Kidney (tissue), 22 donors: ENCODE measurements at places on chromosomes 11 and 22.

DNA sequence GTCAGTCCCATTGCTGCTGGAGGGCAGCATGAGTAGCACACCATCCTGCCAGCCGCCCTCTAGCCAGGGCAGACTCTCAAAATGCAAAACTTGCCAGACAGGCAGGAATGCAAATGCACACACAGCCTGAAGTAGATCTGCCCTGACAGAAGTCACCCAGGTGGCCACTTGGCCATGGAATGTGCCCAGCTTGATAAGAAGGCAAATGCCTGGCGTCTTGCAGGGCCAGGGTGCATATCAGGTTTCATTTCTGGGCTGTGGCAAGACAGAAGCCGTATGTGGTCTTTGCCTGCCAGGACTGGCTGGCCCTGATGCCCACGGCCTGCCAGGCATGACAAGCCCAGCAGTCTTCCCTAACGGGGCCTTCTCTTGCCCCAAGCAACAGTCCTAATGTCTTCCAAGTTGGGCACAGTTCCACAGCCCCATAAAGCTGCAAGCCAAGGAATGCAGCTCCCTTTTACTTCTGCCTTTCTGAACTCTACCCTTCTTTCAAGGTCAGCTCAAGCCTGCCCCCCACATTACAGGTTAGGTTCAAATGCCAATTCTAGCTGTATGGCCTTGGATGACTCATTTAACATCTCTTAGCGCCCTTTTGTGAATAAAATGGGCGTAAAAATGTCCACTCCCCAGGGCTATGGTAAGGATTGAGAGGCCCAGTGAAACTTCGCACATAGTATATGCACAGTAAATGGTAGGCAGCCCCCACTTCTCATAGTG, 29.7 kb downstream of the POU2AF3 start:
- H3K4me3 ChIP-seq = no peak overlapping the region
- H3K4me1 ChIP-seq = peaks cover 6% of the 10 kb centered on the region
- DNase-seq = no peak
- H3K27me3 ChIP-seq = no peaks in the 10 kb centered on the region

DNA sequence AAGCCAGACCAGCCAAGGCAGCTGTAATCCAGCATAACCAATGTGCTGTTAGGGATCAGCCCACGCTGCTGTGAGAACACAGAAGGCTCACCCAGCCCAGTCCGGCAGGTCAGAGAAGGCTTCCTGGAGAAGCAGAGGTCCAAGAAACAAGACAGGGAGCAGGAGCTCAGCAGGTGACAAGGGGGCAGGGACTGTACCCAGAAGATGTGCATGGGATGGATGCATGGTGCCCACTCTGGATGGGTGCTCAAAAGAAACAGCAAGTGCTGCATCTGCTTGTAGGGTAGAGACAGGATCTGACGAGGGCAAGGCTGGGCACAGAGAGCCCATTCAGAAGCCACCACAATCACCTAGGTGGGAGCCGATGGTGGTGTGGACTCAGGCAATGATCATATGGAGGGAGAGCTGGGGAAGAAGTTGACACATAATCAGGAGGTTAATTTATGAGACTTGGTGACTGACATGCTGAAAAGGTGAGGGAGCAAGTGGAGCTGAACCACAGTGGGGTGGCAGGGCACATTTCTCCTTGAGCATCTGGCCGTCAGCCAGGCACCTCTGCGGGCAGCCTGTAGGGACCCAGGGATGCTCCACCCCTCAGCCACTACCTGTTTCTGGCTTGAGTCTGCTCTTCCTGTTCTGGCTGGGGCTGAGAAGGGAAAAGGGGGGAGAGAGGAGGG, 102.3 kb upstream of the DRD2 start:
- no peaks in the 10 kb centered on the region for H3K27me3 ChIP-seq
- DNase-seq = no peak
- no peak overlapping the region for H3K4me3 ChIP-seq
- H3K36me3 ChIP-seq = no peaks in the 10 kb centered on the region

- DNase-seq = no peak
- H3K27ac ChIP-seq = peak overlapping the region; percentile 59
- H3K4me1 ChIP-seq = no peaks in the 10 kb centered on the region
- H3K4me3 ChIP-seq = no peak overlapping the region
Observed at GRCh38 chr22:46062971-46063631, 86.1 kb upstream of the WNT7B start.

DNA sequence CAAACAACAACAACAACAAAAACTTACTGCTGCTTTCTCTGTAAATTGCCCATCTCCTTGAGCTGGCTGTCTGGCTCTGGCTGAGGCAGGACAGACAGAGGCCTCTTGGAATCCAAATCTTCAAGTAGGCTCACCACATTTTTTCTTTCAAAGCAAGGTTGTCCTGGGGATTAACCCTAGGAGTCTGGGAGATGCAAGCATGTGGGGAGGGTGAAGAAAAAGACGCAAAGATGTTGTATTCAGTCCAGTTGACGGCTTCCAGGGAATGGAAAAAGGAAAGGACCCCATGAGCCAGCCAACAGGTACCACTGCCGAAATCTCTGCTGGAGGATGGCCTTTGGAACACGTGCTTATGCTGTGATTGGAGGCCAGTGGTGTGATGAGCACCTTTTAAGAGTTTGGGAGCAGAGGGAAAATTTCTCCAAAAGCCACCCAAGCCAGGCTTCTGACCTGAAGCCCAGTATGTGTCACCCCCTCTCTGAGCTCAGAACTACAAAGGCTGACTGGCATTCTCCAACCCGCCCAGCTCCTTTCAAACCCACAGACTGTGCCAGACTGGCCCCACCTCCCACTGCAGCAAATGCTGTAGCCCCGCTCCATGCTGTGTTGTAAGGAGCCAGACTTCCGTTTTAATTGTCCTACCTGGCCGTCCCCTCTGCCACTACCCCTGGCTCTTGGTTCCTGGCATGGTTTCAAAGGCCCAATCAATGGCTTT, 10.8 kb downstream of the BLID start:
- no peaks in the 10 kb centered on the region for H3K36me3 ChIP-seq
- no peaks in the 10 kb centered on the region for H3K27me3 ChIP-seq
- no peaks in the 10 kb centered on the region for H3K4me1 ChIP-seq
- DNase-seq = no peak

GRCh38 chr11:16784666-16785065, 46.2 kb downstream of the C11orf58 start:
- no peak for DNase-seq
- no peak overlapping the region for H3K4me3 ChIP-seq
- H3K36me3 ChIP-seq = peaks cover 33% of the 10 kb centered on the region
- no peaks in the 10 kb centered on the region for H3K4me1 ChIP-seq

DNA sequence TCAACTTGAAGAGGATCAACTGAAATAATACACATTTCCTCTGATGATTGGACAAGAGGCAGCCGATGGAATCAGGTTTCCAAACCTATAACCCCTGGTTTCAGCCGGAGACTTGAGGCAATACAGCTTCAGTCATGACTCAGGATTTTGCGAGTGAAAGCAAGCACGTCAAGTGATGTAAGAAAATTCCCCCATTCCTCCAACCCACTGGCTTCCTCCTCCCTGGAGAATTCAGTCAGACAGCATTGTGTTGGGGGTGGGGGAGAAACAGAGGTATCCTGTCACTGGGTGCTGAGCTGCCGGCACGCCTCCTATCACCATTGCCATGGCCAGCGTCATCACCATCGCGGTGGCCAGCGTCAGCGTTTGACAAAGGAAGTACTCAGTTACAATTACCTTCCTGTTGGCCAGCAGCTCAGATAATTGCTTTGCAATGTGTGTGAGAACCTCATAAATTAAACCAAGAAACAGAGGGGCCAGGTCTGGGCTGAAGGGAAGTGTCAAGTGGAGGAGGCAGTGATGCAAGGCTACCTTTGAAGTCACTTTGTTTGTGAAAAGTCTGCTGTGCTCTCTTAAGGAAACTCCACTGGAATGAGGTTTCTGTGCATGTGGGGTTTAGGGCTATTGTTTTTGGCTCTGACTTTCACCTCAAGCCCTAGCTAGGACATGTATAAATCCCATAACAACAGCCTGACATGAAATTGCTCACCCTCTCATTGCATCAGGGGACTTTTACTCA, 50.2 kb downstream of the LIF start:
- DNase-seq = peak; percentile 90
- no peaks in the 10 kb centered on the region for H3K36me3 ChIP-seq
- peaks cover 10% of the 10 kb centered on the region for H3K4me1 ChIP-seq
- peak overlapping the region; percentile 37 for H3K4me3 ChIP-seq

DNA sequence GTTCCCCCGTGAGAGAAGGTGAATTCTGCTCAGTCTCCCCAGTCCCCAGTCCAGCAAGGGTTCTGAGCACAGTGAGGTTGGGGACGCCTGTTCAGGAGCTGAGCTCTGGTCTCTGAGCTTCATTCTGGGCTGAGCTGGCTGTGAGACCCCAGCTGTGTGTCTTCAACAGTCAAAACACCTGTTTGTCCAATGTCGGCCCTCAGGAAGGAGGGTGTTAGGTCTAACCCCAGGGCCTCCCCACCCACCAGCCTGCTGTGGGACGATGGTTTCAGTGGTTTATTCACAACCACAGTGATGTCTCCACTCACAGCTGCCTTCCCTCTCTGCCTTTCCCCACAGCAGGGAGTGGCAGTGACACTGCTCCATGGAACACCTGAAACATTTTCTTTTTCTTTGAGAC, 1282.9 kb downstream of the TBC1D22A start:
- no peak for DNase-seq
- no peak overlapping the region for H3K4me3 ChIP-seq
- H3K36me3 ChIP-seq = no peaks in the 10 kb centered on the region
- H3K27ac ChIP-seq = no peak overlapping the region

DNA sequence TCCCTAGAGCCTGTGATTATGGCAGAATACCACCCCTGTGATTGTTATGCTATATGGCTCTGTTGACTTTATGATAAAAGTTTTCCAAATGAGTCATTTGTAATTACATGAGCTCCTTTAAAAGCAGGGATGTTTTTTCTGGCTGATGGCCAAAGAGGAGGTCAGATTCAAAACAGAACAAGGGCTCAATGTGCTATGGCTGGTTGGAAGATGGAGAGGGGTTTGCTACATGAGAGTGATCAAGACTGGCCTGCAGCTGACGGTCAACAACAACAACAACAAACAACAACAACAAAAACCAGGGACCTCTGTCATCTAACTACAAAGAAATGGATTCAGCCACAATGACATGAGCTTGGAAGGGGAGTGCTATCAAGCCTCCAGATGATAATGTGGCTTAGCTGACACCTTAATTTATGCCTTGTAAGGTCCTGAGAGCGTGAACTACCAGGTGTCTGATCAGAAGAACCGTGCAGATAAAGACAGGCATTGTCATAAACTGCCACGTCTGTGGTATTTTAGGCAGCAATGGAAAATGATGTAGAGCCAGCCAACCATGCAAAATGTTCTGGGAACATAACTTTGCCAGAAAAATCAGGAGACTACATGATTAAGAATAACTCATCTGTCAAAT, 47.2 kb downstream of the PIWIL3 start:
- H3K4me3 ChIP-seq = no peak overlapping the region
- DNase-seq = no peak
- no peaks in the 10 kb centered on the region for H3K36me3 ChIP-seq
- no peaks in the 10 kb centered on the region for H3K27me3 ChIP-seq
- peaks cover 13% of the 10 kb centered on the region for H3K4me1 ChIP-seq
- no peak overlapping the region for H3K27ac ChIP-seq

DNA sequence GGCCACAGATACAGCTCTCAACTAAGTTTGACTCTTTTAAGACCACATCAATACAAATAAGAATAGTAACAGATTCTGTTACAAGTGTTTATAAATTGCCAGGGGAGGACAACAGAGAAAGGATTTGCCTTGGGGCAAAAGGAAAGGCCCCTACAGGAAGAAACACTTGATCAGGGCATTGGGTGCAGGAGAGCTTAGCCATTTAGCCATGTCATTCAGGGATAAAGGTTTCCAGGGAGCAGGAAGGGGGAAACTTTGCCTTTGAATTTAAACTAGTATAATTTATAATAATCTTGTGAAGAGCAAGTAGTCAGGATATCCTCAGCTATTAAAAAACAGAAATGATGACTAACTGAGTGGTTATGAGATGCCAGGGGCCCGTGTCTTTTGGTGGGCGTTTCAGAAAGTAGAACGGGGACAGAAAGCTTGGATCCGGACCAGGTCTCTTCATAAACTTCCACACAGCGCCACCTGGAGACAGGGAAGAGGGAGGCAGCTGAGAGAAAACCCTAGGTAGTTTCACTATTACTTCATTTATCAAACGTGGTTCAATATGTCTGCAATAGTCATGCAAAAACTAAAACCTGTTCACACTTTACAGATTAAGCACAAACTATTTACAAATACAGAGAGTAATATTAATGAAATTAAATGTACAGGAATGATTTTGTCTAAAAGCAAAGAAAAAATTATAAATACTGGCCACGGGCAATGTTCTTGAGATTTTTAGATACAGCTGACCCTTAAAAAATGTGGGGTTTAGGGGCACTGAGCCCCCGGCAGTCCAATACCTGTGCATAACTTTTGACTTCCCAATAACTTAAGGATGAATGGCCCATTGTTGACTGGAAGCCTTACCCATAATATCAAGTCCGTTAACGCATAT, 11.0 kb upstream of the SLC5A4 start:
- H3K4me3 ChIP-seq = no peak overlapping the region
- no peaks in the 10 kb centered on the region for H3K27me3 ChIP-seq
- H3K27ac ChIP-seq = no peak overlapping the region
- no peaks in the 10 kb centered on the region for H3K36me3 ChIP-seq
- DNase-seq = no peak

DNA sequence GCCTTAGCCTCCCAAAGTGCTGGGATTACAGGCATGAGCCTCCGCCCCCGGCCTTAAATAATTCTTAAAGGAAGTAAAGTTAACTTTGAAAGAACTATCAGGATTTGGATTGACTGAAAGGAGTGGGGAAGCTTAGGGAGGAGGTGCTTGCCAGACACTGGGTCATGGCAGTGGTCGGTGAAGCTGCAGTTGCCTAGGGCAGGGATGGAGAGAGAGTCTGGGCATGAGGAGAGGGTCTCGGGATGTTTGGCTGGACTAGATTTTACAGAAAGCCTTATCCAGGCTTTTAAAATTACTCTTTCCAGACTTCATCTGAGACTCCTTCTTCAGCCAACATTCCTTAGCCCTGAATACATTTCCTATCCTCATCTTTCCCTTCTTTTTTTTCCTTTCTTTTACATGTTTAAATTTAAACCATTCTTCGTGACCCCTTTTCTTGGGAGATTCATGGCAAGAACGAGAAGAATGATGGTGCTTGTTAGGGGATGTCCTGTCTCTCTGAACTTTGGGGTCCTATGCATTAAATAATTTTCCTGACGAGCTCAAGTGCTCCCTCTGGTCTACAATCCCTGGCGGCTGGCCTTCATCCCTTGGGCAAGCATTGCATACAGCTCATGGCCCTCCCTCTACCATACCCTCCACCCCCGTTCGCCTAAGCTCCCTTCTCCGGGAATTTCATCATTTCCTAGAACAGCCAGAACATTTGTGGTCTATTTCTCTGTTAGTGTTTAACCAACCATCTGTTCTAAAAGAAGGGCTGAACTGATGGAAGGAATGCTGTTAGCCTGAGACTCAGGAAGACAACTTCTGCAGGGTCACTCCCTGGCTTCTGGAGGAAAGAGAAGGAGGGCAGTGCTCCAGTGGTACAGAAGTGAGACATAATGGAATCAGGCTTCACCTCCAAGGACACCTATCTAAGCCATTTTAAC, at the start of gene NNMT:
Gene NNMT (plus strand): TSS at position 724 of the 929 bp plus-strand sequence. CDS start 158 bp downstream, at position 882.
- H3K4me1 ChIP-seq = no peaks in the 10 kb centered on the region
- H3K27ac ChIP-seq = peak within 1 kb of the TSS; percentile 86
- peak within 1 kb of the TSS; percentile 43 for H3K4me3 ChIP-seq
- no peaks in the 10 kb centered on the region for H3K36me3 ChIP-seq

- no peak overlapping the region for H3K27ac ChIP-seq
- H3K4me1 ChIP-seq = no peaks in the 10 kb centered on the region
- no peaks in the 10 kb centered on the region for H3K36me3 ChIP-seq
- DNase-seq = no peak
- H3K27me3 ChIP-seq = no peaks in the 10 kb centered on the region
- H3K4me3 ChIP-seq = no peak overlapping the region
Observed at GRCh38 chr11:84290647-84291046, 1004.5 kb upstream of the CCDC90B start.
